ENCODE measurements at places on chromosomes 16 and 17.
A peak's percentile ranks its signal among the peaks of the same experiment; 100 is the strongest.

- DNase-seq: peak; percentile 42
Measured at GRCh38 chr17:36463916-36464764, 22.3 kb upstream of the ZNHIT3 start.

GRCh38 chr17:81956607-81957589 lies 4.1 kb downstream of the NOTUM start:
- no peak for DNase-seq

- no peak for DNase-seq
Measured at GRCh38 chr16:11634312-11634711, 33.9 kb upstream of the SNN start.

DNA sequence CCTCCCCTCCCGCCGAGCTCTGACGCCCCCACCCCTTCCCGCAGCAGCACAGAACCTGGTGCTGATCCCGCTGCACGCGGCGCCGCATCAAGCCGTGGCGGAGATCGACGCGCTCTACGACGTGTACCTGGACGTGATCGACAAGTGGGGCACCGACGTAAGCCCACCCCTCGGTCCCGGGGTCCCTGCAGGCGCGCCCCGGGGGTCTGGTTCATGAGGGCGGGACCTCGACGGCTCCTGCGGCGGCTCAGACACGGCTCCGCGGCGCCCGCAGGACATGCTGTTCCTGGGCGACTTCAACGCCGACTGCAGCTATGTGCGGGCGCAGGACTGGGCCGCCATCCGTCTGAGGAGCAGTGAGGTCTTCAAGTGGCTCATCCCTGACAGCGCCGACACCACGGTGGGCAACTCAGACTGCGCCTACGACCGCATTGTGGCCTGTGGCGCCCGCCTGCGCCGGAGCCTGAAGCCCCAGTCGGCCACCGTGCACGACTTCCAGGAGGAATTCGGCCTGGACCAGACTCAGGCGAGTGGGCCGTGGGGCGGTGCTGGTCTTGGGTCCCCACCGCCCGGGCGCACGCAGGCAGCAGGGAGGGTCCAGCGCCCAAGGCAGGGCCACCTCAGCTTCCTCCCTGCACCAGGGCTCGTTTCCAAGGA lies 1.4 kb downstream of the DNASE1L2 start:
- no peak for DNase-seq

GRCh38 chr17:60301649-60302048 lies 90.3 kb downstream of the USP32 start:
- no peak for DNase-seq

- DNase-seq: no peak
Measured at GRCh38 chr16:4375717-4376116, 4.1 kb downstream of the VASN start.

GRCh38 chr17:33779234-33779591 lies 475.9 kb upstream of the CCL2 start:
- no peak for DNase-seq

- DNase-seq: no peak
Measured at GRCh38 chr17:44900894-44901293, 1.6 kb upstream of the EFTUD2 start.

- no peak for DNase-seq
Measured at GRCh38 chr16:12314653-12315185, 338.2 kb downstream of the SNX29 start.

DNA sequence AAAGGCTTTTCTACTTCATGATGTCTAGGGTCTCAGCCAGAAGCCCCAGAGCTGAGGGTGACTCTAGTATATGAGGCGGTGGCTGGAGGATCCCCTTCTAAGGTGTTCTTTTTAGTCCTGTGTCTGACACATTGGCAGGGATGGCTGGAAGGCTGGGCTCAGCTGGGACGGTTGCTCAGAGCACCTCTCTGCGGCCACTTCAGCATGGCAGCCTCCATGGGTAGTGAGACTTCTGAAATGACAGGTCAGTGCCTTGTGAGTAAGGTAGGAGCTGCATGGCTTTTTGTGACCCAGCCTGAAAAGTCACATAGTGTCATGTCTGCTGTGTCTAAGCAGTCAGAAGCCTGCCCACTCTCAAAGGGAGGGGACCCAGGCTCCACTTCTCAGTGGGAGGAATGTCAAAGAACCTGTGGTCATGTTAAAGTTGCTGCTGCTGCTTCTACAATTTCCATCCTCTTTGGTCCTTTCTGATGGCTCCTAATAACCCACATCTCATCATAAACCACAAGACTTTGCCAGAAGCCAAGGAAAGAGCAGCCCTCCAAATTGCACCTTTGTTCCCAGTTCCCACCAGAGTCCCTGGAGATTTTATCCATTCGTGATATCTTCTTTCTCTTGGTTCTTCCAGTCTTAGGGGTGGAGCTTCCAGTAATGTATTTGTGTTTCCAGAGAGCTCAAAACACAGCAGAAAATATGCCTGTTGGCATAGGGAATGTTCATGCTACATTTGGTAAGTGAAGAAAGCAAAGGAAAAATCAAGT lies 15.4 kb upstream of the KCNG4 start:
- DNase-seq: no peak

GRCh38 chr17:2241823-2242222 lies 61.8 kb downstream of the SMG6 start:
- no peak for DNase-seq

- no peak for DNase-seq
Measured at GRCh38 chr17:16211590-16211989, 3.7 kb downstream of the NCOR1 start.

- no peak for DNase-seq
Measured at GRCh38 chr16:70730031-70730430, 44.2 kb upstream of the MTSS2 start.

DNA sequence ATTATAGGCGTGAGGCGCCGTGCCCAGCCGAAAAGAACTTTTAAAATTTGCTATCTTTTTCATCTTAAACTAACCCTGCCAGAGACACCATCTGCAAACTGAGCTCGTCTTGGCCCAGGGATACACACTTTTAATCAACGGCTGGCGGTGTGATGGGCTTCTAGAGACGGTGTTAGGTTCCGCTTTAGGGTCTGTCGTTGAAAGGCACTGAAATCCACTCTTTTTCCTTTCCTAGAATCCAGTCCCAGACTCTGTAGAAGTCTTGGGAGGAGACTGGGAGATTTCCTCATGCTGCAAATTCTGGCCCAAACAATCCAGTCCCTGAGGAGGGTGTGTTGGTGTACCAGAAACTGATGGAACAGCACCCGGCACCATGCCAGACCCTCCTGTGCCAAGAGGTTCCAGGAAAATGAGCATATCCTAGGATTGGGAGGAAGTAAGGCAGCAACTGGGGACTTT lies 52.0 kb upstream of the TEX2 start:
- DNase-seq: no peak

DNA sequence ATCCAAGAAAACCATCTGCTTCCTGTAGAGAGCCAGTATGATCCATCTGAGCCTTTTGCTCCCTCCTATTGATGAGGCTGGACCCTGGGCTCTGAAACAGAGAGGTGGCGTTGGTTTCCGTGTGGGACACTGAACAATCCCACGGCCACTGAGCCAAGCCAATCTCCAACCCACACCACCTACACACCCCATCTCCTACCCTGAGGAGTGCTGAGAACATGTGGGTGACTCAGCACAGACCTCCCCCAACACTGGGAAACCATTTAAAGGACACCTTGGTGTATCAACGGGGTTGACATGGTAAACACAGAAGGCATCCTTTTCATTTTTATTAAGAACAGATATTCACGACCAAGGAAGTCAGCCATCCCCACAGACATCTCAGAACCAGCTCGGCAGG lies 332.1 kb downstream of the SLC39A11 start:
- DNase-seq: no peak

DNA sequence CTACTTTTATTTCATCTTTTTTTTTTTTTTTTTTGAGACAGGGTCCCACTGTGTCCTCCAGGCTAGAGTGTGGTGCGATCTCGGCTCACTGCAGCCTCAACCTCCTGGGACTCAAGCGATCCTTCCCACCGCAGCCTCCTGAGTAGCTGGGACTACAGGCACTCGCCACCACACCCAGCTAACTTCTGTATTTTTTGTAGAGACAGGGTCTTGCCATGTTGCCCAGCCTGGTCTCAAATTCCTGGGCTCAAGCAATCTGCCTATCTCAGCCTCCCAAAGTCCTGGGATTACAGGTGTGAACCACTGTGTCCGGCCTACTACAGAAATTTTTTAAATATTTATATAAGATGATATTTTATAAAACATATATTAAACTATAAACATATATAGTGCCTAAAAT lies 4.8 kb downstream of the MYO18A start:
- no peak for DNase-seq

All from stimulated activated CD4-positive, alpha-beta T cell treated with anti-CD3 and anti-CD28 coated beads, Interleukin-1b, Interleukin-23, amount 100 ng/mL, for 24 hours (primary cell).